ENCODE measurements at places on chromosomes 16 and 17. TPM values are rescaled to one million over a fixed set of nuclear protein-coding genes. Genes with fewer than 3 reads are reported as not detected.

Gene TMEM238L
- polyA plus RNA-seq: not detected

Gene MFSD6L
- polyA plus RNA-seq: 56.5 TPM

Gene KRT9
- 0.29 TPM for polyA plus RNA-seq

Gene CHST4
- polyA plus RNA-seq: 0.32 TPM

Gene YBX2
- 1,120 TPM for polyA plus RNA-seq

Gene POLR2A
- 175 TPM for polyA plus RNA-seq

Gene FBXO39
- polyA plus RNA-seq: 62.0 TPM

Gene HS3ST3A1
- polyA plus RNA-seq: 3.9 TPM

Gene TEX19
- polyA plus RNA-seq: 31.2 TPM

Gene STH
- not detected for polyA plus RNA-seq

Gene TNFRSF17
- 5.2 TPM for polyA plus RNA-seq

Gene USP43
- polyA plus RNA-seq: 4.6 TPM

Gene ZG16B
- polyA plus RNA-seq: 1.8 TPM

Gene FBF1
- 85.4 TPM for polyA plus RNA-seq

Gene KRT10
- polyA plus RNA-seq: 69.4 TPM

Gene HOXB7
- polyA plus RNA-seq: 4.4 TPM

Gene SLC16A13
- 2.0 TPM for polyA plus RNA-seq

Gene GSDMA
- polyA plus RNA-seq: 0.34 TPM

Gene RPH3AL
- polyA plus RNA-seq: 4.4 TPM

Gene SCIMP
- polyA plus RNA-seq: 2.5 TPM

Gene CD300A
- 3.7 TPM for polyA plus RNA-seq
